Upper lobe of right lung (tissue), 1 donor: ENCODE measurements at places on chromosomes 6 and 20.

GRCh38 chr20:10565191-10565921 is 108.4 kb downstream of the JAG1 start:
- no peak for DNase-seq

- no peak for DNase-seq
These were observed 119.9 kb downstream of the UST start for GRCh38 chr6:148866657-148867268.

- no peak for DNase-seq
These were observed 222.9 kb upstream of the DEFB112 start for GRCh38 chr6:50272611-50273010.

DNA sequence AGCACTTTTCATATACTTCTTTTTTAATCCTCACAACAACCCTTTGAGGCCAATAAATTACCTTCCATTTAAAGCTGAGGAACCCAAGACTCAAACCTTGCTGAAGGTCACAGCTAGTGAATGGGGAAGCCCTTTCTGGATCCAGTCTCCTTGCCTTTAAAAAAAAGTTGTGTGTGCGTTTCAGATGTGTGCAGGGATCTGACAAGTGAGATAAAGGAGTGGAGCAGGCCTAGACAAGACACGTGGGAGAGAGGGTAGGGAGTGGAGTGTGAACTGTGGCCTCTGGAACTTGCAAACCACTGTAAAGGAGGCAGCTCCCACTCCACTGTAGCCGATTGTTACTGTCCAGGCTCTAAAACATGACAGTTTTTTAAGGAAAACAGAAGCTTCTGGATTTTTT is 1.9 kb downstream of the KLHL32 start:
- no peak for DNase-seq

DNA sequence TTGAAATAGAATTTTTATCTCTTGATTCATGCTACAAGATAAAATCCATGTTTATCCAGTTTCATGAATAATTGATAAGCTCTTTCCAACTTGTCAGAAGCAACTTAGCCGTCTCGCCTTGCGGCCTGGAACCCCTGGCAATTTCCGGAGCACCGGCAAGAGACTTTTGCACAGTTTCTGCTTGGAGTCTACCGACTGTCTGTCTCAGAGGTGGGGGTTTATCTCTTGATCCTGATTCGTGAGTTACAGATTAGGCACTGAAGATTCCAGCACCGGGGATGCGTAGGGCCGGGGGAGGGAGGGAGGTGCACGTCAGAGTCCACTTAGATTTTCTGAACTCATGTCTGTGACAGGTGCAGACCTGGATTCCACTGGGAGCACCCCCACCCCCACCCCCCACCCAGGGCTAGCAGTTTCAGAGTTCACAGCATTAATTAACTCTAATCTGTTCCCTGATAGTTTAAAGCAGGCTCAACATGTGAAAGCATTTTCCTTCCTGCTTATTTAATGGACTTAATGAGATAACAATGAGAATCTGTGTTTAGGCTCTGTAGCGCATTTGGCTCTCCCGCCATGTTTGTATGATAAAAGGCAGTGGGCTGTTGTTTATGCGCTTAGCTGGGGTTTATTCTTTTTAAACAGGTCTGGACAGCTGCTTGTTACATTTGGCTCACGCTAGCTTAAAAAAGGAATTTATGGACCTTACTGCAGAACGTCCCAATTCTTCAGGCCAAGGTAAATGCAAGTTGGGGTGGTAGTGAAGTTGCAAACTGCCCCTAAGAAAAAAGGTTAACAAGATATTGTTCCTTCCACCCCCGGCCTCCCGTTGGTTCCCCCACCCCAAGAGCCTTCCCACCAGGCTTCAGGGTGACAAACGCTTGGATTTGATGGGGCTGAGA is 8.1 kb upstream of the APCDD1L start:
- no peak for DNase-seq
